ENCODE measurements at places on chromosomes 13 and 19.

DNA sequence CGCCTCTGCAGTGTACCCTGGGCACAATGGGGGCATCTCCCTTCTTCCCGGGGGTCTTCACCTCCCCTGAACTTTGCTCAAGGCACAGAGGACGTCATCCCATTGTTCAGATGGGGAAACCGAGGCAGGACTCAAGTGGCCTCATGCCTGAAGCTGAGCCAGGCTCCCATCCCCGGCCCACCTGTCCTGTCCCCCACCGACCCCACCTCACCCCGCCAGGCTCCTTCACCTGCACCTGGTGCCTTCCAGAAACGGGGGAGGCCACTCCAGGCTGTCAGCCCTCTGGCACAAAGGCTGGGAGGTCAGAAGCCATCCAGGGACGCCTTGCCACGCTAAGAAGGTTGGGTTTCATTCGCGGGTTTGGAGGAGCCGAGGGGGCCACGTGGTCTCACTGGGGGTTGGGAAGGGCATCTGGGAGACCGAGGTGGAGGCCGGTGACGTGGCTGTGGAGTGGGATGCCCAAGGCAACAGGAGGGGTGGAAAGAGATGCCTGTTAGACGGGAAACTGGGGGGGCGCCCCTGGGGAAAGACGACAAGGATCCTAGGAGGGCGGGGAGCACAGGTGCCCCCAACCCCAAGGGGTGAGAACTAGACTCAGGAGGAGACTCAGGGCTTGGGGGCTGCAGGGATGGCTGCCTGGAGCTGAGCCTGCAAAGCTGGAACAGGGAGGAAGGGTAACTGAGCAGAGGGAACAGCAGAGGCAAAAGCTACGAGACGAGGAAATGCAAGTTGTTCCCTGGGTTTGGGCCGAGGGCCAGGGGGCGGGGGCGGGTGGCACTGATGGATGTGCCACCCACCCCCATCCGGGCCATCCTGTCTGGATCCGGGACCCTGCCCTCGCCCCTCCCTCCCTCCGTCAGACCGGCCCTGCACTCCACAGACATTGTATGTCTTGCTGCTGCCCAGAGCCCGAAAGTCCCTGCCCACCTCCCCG, 6.0 kb upstream of the TCF3 start:
- DNase-seq, result no peak

- DNase-seq, result no peak
Observed at GRCh38 chr13:44050450-44051063, 170.9 kb downstream of the LACC1 start.

DNA sequence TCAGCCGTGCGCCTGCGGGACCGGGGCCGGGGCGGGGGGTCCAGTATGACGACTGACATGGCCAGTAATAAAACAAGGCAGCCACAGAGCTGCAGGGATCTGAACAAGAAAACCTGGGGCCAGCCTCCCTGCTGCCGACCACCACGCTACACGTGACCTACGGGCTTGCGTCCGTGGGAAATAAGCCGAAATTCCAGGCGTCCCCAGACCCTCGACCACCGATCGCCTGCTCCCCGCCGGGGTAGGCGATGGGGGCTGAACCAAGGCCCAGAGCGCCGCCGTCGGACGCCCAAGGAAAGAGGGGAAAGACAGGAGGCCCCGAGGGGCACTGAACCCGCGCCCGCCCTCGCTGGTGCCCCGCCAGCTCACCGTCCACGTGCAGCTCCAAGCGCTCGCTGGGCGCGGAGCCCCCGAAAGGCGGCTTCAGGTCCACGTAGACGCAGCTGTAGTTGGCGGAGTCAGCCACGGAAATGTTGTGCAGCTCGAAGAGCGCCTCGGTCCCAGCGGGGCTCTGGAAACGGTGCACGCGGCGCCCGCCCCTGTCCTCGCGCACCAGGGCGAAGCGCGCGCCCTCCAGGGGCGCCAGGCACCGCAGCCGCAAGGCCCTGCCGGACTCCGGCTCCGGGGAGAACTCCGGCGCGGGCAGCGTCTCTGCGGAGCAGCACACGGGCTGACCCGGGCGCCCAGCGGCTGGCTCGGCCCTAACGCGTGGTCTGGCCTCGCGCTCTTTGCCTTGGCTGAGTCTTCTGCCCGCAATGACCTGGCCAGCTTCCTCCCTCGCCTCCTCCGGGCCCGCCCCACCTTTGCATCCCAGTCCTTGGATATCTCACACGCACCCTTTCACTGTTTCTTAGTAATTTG, 3.1 kb downstream of the A1BG start:
- no peak for DNase-seq

GRCh38 chr19:41439441-41440222, at the start of gene DMAC2:
TSS of gene DMAC2 (minus strand) at chr19:41439912. CDS start at chr19:41439899, 13 bp downstream.
- DNase-seq, result peak; percentile 90

DNA sequence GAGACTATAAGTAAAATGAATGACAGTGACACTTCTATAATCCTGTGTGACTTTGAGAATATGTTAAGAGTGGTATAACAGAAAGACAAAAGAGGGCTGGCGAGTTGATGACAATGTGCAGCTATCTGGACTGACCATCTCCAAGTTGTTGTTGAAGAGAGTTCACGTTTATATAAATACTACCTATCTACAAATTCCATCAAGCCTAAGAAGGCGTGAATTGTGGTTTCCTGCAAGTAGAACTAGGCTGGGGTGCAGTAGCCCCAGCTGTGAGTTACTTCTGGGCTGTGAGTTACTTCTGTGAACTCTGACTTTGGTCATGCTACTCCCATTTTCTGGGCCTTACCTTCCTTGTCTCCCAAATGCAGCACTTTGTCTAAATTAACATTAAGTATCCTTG, 561.0 kb downstream of the TBC1D4 start:
- no peak for DNase-seq

GRCh38 chr19:53195265-53195903, 2.2 kb upstream of the ZNF665 start:
- no peak for DNase-seq

DNA sequence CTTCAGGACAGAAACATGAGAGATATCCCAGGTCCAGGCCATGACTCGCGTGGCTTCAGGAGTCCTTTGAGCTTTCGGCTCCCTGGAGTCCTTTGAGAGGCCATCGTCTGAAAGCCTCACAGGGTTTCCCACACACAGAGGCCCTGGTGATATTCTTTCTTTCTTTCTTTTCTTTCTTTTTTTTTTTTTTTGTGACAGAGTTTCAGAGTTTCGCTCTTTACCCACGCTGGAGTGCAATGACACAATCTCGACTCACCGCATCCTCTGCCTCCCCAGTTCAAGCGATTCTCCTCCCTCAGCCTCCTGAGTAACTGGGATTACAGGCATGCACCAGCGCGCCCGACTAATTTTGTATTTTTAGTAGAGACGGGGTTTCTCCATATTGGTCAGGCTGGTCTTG, 5.5 kb downstream of the SIN3B start:
- DNase-seq, result no peak

DNA sequence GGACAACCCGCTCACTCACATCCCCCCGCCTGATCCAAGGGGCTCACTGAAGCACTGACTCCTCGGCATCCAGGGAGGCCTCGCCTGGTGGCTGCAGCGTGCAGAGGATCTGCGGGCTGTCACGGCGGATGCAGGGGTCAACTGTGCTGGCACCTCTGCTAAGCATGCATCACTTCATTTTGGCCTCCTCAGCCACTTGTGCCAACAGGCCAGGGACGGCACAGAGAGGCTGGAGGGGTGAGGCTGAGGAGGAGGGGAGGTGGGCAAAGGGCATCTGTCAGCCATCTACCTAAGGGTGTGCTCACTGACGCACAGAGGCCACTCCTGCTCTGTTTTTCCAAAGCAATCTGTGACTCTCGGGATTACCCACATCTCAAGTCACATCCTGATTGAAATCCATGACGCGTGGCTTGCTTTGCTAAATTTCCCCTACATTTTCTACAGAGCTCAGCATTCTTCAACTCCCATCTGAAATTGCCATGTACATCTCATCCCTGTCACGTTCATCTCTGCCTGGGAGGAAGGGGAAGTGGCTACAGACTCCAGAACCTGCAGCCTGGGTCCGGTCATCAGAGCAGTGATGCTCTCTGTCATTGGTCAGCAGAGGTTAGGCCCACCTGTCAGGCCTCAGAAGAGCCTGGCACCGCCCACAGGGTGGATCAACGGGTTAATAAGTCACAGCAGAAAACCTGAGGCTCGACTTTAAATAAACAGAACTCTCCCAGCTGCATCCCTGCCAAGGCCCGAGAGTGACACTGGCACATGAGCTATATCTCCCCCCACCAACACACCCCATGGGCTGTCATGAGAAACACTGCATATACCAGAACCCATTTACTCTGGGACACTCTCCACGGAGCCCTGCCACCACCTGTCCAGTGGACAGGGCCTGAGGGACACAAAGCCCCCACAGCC, 17.6 kb downstream of the ELL start:
- no peak for DNase-seq

- DNase-seq, result peak; percentile 18
Observed at GRCh38 chr19:35353635-35354034, 4.6 kb upstream of the FFAR3 start.

- no peak for DNase-seq
Observed at GRCh38 chr19:7442423-7442822, 46.4 kb downstream of the PEX11G start.

DNA sequence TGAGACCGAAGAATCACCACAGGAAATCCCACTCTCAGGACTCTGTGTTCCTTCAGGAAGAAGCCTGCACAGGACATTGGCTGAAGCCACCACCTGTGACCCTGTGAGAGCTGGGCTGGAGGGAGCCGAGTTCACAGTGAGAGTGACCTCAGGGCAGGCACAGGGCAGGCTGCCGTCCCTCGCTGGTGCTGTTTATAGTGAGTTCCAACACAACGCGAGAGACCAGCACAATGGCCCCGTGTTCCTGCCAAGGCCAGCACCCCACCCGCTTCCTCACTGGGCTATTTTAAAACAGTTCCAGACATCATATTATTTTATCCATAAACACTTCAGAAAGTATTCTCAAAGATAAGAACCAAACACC, 18.4 kb upstream of the GAS6 start:
- peak; percentile 53 for DNase-seq

DNA sequence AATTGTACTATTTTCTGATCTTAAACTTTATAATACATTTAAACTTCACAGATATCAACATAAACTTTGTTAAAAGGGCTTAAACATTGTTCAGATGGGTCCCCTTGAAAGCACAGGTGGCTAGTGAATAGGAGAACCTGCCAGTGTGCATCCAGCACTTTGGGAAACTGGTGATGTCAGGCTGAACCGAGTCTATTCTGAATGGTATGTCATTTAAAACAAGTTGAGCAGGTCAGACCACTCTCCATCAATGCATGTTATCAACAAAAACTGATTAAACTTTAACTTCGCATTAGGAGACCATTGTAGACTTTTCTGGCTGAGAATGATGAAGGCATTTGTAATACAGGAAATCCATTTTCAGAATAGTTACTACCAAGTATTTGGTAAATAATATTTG, 50.1 kb upstream of the FREM2 start:
- DNase-seq, result no peak

DNA sequence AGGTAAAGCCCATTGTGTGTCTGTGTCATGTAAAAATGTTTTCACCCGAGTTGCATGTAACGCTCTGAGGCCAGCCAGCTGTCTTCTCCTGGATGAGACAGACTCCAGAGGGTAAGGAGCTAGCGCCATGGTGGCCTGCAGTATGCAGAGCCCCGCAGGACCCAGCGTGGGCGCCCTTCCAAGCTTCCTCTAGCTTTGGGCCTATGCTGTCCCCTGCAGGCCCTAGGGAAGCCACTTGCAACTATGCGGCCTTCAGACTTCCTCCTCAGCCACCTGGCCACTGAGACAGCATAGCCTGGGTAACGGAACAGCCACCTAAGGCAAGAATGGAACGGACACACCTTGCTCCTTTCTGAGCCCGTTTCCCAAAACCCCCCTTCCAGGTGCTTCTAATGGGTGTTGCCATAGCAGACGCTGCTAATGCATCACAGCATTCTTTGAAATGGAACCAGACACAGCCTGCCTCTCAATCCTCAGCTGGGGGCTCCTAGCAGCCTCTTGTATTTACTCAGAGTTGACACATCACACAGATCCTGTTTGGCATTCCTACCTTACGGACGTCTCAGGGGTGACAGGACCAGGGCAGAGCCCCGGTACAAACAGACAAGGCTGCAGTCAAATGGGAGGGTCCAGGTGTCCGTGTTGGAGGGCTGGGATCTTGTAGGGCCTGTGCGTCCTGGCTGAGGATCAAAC, 6.2 kb downstream of the FAM32A start:
- DNase-seq, result no peak

DNA sequence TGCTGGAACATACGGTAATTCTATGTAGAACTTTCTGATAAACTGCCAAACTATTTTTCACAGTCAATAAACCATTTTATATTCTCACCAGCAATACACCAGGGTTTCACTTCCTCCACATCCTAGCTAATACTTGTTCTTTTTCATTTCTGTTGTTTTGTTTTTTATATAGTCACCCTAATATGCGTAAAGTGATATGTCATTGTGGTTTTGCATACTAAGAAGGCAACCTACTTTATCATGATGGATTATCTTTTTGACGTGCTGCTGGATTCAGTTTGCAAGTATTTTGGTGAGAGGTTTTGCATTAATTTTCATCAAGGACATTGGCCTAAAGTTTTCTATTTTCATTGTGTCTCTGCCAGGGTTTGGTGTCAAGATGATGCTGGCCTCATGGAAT, 1384.1 kb downstream of the UQCRFS1 start:
- no peak for DNase-seq

DNA sequence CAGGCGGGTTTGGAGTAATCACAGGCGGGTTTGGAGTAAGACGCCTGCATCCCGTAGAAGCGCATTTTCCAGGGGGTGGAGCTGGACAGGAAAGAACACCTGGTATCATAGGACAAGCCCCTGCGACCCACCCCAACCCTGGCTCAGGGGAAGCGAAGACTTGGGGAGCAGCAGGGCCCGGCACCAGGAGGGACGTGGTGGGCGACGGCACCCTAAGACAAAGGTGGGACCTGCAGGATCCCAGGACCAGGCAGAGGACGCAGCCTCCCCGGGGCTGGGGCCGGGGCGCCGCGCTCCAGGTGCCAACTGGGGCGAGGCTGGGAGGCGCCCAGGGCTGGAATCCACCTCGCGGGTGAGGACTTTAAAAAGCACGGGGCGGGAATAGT, 520 bp downstream of the ZNF600 start:
- DNase-seq, result no peak

GRCh38 chr13:31699650-31700049, 39.7 kb upstream of the RXFP2 start:
- no peak for DNase-seq

DNA sequence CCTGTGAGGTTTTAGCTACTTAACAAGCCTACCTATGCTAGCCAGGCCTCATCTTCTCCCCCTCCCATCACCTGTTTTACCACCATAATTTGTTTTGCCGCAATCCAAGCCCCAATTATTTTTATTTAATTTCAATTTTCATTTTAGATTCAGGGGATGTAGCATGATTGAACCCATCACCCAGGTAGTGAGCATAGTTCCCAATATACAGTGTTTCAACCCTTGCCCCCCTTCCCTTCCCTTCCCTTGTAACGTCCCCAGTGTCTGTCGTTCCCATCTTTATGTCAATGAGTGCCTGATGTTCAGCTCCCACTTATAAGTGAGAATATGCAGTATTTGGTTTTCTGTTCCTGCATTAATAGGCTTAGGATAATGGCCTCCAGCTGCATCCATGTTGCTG, 885.0 kb downstream of the UQCRFS1 start:
- DNase-seq, result no peak
